NCI-H1417 (cell line): ENCODE measurements at places on chromosomes 13 and 19.

GRCh38 chr13:52892925-52893324, 44.5 kb upstream of the PCDH8 start:
- DNase-seq: no peak

DNA sequence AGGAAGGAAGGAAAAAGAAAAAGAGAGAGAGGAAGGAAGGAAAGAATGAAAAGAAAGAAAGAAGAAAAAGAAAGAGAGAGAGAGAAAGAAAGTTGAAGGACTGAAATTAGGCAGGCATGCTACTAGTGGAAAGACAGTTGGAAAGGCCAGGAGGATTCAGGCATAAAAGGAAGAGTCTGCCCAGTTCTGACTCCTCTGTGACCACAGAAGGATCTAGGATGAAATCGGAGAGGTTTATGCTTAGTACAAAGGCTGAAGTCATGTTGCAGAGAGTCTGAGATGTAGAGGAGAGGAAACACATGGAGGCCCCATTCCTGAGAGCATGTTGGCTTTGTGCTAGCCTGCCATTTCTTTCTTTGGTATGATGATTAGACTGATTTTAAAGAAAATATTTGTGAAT, 246.5 kb upstream of the ARGLU1 start:
- DNase-seq: no peak

DNA sequence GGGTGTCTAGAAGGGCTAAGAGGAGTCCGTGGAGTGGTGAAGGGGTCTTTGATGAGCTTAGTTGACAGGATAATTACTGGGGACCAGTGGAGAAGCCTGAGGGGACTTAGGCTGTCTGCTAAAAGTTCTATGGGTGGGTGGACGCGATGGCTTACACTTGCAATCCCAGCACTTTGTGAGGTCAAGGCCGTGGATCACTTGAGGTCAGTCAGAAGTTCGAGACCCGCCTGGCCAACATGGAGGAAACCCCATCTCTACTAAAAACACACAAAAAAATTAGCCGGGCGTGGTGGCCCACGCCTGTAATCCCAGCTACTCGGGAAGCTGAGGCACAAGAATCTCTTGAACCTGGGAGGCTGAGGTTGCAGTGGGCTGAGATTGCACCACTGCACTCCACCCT, 2.8 kb upstream of the GSK3A start:
- no peak for DNase-seq

GRCh38 chr19:15109768-15110417, 2.7 kb downstream of the SYDE1 start:
- DNase-seq: no peak

- DNase-seq: no peak
These were observed 74.4 kb downstream of the ALOX5AP start for GRCh38 chr13:30809787-30810186.

- DNase-seq: no peak
These were observed 15.6 kb downstream of the AXL start for GRCh38 chr19:41234512-41235168.
